ENCODE measurements at places on chromosomes 6 and 20.

GRCh38 chr6:87799651-87800050 is 97.6 kb upstream of the AKIRIN2 start:
- no peak for DNase-seq

DNA sequence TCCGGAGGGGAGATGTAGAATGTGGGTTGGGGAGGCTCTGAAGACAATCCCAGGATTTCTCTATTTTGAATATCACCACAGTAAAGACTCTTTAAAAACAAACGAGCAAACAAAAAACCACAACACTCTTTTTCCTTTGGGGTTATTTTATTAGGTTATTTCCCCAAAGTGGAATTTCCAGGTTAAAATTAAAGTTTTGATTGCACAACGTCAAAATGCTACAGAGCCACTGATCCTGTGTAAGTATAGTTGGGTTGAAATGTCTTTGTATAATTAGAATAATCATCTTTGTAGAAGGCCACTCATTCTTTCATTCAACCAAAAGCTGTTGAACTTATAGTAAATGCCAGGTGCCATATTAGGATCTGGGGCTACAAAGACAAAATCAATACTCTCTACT is 19.6 kb upstream of the PIM1 start:
- no peak for DNase-seq

DNA sequence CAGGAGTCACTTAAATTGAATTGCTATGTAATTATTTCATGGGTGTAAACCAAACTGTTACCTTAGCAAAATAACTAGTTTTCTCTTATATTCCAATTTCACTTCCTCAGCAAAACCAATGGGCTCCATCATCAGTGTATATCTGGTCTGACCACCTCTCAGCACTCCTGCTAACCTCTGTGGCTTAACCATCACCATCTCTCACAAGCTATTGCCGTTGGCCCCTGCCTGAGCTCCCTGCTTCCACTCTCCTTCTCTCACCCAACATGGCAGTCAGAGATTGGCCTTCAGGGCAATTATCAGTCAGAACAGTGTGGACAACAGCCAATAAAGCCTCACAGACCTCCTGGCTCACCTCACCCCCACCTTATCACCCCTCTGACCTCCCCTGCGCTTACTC is 124.0 kb downstream of the CARMIL1 start:
- DNase-seq = no peak

- DNase-seq = no peak
These were observed 57.2 kb downstream of the PLAGL1 start for GRCh38 chr6:143950875-143951274.

GRCh38 chr6:29967379-29968010 is 25.2 kb downstream of the HLA-A start:
- peak; percentile 68 for DNase-seq

DNA sequence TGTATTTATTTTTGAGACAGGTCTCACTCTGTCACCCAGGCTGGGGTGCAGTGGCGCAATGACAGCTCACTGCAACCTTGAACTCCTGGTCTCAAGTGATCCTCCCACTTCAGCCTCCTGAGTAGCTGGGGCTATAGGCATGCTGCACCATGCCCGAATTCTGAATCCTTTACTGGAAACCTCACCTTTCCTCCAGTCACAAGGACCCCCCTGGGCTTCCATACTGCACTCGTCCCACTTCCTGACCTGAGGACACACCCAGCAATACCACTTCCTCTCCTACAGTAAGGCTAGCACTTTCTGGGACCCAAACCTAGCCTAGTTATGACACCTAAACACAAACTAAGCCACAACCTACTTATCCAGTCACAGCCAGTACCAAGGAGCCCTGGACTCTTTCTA is 68.2 kb downstream of the FAM217A start:
- no peak for DNase-seq

GRCh38 chr6:156886409-156886808 is 109.2 kb downstream of the ARID1B start:
- peak; percentile 57 for DNase-seq

Measured in MCF 10A (cell line).